SJCRH30 (cell line): ENCODE measurements at places on chromosomes 11 and 22.

DNA sequence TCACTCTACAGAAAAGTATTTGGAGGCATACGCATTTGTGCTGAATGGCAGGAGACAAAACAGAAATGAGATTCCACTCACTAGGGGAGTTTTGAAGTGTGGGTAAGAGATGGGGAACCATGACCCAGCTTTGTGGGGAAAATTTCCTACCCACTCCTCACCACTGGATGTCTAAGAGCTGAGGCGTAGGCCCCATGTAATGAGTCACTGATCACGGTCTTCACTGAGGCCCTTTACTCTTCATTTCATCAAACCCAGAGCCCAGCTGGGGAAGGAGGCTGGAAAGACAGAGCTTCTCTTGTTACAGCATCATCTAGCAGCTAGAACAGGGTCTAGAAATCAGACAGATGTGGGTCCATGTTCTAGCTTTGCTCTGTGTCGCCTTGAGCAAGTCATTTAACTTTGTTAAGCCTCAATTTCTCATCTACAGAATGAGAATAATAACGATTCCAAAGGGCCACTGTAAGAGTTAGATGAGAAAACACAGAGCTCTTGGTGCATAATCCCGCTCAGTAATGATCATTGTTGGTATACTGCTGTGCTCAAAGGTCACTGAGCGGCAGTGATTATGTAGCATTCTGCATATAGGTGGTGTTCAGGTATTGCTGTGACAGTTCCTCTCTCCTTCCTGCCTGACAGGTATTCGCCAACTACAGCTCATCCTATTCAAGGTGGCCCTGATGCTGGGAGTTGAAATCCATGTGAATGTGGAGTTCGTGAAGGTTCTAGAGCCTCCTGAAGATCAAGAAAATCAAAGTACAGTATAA lies 97.2 kb downstream of the MICAL2 start:
- DNase-seq = no peak

DNA sequence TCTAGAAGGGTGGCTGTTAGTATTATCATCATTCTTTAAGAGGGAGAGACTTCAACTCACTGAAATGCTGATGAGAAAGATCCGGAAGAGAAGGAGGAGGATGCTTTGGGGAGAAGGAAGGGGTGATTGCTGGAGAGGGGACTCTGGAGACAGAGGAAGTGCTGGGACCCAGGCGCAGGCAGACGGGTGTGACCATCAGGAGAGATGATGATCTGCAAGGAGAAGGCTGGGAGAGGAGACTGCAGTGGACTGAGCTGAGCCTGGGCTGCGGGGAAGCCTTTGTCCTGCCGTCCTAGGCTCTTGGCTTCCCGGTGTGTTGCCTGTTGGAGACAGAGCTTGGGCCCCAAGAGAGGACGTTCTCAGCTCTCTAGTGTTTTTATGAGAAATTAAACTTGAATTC lies 22.6 kb downstream of the RASD2 start:
- no peak for DNase-seq

DNA sequence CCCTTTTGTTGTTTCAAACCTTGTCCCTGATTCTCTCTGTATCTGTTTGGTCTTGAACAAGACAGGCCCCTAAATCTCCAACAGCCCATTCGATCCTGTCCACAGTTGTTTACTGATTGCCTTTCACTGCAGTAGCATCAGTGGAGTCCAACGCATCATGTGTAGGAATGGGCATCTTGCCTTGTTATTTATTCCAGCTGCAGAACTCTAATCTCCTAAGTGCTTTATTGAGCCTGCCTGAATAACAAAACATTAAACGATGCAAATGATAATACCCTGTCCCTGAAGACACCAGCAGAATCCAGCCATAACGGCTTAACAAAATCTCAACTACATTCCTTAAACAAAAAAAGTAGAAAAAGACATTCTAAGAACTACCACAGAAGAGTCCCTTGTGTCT lies 50.1 kb downstream of the SLC35F2 start:
- no peak for DNase-seq

DNA sequence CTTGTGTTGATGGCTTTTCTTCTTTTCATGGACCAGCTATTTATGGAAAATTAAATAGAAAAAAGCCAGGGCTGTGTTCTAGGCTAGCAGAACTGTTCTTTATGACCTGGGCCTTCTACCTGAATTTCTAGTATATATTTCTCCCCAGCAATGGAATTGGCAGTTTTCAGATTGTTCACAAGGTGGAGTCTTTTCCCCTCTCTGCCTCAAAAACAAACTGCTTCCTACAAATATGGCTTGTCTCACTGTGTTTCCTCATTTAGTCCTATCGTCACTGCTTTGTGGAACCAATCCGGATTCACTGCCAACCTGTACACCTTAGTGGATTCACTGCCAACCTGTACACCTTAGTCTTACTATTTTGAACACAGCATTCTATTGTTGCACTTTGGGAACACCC lies 5.0 kb upstream of the APOL5 start:
- no peak for DNase-seq

GRCh38 chr11:20790622-20791021 lies 121.2 kb downstream of the NELL1 start:
- DNase-seq = no peak

GRCh38 chr22:46007848-46008261 lies 30.9 kb upstream of the WNT7B start:
- DNase-seq = peak; percentile 97

DNA sequence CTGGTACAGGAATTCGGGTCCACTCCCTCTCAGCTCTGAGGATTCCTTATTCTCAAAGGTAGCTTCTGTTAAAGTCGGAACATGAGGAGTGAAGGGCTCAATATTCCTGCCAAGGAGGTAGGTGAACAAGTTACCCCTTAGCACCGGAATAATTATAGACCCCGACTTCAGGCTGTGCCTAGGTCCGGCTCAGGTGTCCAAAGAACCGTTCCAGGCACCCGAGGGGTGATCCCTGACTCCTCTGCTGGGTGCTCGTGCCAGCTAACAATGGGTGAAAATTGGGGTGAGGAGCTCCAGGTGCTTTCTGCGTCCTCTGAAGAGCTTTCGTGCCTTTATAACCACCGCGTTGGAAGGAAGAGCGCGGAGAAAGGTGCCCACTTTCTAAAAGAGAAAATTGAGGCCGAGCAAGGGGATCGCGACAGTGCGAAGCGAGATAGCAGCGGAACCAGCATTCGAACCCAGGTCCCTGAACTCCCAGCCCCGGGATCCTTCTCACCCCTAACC lies 393 bp downstream of the CYB561A3 start:
- no peak for DNase-seq

DNA sequence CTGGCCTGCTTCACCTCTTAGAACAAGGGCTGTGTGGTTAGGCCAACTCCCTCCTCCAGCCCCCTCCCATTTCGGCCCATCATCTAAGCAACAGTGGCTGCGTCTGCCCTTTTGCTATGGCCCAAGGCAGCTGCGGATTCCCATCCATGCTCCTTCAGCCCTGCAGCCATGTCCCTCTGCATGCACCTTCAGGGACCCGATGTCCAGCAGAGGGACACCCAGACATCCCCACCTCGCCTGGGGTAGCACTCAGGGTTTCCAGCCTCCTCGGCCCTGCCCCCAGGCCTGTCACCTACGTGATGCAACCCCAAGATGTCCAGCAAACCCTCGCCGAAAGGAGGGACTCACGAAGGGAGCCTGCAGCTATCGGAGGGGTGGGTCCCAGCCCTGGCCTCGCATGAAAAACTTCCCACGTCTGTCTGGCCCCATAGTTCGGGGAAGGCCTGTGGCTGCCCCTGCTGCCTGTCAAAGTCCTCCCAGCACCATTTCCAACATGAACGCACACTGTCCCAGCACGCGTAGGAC lies 194.4 kb downstream of the CTTN start:
- no peak for DNase-seq

- DNase-seq = no peak
Observed at GRCh38 chr11:71548120-71548519, at the start of gene KRTAP5-9. TSS of gene KRTAP5-9 (plus strand) at chr11:71548420. CDS start at chr11:71548658, 238 bp downstream.

GRCh38 chr11:121810291-121810690 lies 305.7 kb downstream of the BLID start:
- DNase-seq = no peak

- peak; percentile 92 for DNase-seq
Observed at GRCh38 chr22:41816241-41816640, 15.8 kb downstream of the CCDC134 start.

GRCh38 chr11:78138694-78139421 lies 568 bp downstream of the ALG8 start:
- no peak for DNase-seq

DNA sequence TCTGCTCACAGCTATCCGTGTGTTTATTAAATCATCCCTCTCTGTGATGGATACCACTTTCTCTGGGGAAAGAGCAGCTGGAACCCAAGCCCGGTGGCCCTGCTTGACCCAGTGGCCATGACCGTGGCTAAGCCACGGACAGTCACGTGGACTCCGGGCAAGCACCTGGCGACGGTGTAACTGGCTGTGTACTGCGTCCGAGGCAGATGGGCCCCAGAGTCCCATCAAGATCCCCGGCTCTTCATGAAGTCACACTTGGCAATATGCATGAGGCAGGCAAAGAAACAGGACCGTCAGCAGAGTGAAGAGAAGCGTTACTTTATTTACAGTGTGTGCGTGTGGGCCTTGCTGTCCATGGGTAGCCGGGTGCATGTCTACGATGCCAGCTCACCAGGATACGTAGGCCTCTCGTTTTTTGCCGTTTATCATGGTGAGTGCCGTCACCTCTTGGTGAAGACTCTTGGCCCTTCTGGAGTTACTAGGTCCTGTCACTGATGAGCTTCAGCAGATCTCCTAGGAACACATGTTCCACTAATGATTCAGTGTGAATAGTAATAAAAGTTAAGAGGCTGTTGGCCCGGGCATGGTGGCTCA lies 366.3 kb downstream of the TBC1D22A start:
- DNase-seq = no peak

DNA sequence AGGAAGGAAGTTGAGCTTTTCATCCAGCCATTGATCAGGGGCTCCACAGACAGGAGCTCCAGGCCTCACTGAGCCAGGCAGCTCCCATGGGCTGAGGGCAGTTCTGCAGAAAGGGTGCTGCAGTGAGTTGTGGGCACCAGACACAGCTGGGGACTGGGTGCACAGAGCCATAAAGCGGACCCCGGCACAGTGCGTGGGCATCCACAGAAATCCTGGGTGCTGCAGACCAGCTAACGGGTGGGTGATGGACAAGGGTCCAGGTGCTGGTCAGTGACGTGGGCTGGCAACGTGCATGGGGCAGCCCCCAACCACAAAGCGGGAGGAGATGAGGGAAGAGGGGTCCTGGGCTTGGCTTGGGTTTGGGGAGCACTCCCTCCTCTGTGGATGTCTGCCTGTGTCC lies 19.4 kb upstream of the GAL start:
- DNase-seq = no peak

GRCh38 chr11:73265853-73266645 lies 6.1 kb upstream of the P2RY6 start:
- no peak for DNase-seq
